ENCODE measurements at places on chromosomes 16 and 17.
A peak's percentile ranks its signal among the peaks of the same experiment; 100 is the strongest.

DNA sequence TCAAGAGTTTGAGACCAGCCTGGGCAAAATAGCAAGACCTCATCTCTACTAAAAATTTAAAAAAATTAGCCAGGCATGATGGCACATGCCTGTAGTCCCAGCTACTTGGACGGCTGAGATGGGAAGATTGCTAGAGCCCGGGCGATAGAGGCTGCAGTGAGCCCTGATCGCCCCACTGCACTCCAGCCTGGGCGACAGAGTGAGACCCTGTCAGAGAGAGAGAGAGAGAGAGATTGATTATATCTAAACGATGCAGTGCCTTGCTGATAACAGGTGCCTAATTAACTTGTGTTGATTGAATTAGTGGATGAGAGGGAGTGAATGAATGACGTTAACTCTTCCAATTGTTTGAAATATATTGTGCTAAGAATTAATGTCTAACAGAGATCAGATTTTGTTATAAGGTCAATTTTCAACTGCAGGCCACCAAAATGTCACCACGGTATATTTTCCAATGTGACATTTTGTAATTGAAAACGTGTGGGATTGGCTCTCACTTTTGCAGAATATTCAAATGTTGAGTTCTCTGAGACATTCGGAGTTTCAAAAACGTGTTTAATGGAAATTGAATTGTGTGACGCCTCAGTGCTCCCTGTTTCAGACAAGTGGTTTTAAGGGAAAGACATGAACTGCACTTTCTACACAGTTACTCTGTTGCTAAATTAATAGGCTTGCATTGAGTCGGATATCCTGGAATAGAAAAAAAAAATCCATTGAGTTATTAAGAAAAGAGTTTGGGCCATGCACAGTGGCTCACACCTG lies 53.6 kb downstream of the ABAT start:
- no peak for DNase-seq

GRCh38 chr16:86892509-86892908 lies 314.2 kb downstream of the FOXL1 start:
- peak; percentile 61 for DNase-seq

DNA sequence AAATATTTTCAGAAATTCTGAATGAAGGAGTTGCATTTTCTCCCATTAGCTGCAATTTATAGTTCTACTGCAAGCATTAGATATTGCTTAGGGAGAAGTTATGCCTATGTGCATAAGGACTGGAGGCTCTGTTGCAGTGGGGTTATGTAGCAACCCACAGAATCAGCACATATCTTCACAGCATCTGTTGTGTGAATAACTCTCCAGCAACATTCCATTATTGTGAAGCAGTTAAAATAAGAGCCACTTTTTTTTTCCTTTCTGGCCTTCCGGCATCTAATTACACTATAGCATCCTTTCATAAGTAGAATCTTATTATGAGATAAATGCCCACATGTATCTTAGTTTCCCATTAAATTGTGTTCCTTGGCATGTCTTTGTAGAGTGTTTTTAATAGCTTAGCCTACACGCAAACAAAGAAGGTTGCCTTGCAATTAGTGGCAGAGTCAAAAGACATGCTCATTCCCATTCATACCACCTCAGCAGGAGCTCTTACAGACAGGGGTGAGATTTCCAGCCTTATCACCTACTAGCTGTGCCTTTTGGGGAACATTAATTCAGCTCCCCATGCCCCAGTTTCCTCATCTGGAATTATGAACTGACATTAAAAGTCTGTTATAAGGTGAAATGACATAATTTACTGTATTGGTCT lies 596.0 kb upstream of the GOT2 start:
- no peak for DNase-seq

GRCh38 chr16:27326738-27327585 lies 13.2 kb downstream of the IL4R start:
- peak; percentile 61 for DNase-seq

- no peak for DNase-seq
Observed at GRCh38 chr17:27324771-27325339, 30.9 kb downstream of the WSB1 start.
